NCI-H1105 treated with DMSO at 0.1 percent for 48 hours (cell line): ENCODE measurements at places on chromosomes 4 and X.

GRCh38 chr4:182906786-182907185 lies 10.4 kb downstream of the DCTD start:
- no peak for DNase-seq

- no peak for DNase-seq
Observed at GRCh38 chrX:21662761-21663160, 4.6 kb upstream of the KLHL34 start.

DNA sequence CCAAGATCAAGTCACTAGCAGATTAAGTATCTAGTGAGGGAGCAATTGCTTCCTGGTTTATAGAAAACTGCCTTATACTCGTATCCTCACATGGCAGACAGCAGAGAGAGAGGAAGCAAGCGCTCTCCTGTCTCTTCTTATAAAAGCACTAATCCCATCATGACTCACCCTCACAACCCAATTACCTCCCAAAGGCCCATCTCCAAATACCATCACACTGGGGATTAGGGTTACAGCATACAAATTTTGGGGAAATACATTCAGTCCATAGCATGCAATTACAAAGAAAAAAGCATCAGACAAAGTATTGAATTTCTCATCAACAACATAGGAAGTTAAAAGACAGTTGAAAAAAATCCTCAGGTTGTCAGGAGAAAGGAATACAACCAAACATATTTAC lies 292.6 kb downstream of the IQCM start:
- DNase-seq = no peak

GRCh38 chr4:139403462-139403861 lies 50.5 kb upstream of the RAB33B start:
- no peak for DNase-seq

- no peak for DNase-seq
Observed at GRCh38 chrX:71996136-71996535, 85.5 kb downstream of the NHSL2 start.

GRCh38 chr4:184395451-184395917 lies 78.9 kb downstream of the IRF2 start:
- DNase-seq = no peak

DNA sequence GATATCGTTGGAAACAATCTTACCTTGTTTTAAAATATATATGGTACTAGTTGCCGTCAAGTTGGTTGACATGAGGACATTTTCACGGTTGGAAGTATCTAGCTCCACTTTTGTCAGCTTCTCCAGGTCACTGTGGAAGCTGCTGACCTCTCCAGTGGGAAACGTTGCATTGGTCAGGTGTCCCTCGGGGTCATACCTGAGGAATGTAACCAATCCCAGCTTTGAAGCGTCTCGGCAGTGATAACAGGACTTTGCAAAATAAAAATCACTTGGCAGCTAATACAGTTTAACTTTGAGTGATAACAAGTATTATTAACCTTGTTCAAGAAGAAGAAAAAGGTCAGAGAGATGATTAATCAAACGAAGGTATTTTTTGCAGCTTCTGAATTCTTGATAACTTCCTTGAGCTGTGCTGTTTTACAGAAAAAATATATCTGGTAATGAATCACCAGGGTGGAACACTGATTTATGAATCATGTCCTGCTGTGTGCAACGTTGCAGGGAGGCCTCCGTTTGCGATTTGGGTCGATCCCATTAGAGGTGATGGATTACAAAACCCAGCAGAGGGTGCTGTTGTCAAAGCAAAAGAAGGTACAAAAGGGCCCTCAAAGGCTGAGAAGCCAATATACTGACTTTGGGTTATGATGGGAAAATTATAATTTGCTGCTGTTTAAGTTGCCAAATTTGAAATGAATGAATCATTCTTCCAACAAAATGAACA lies 60.1 kb downstream of the SH2D1A start:
- peak; percentile 28 for DNase-seq

DNA sequence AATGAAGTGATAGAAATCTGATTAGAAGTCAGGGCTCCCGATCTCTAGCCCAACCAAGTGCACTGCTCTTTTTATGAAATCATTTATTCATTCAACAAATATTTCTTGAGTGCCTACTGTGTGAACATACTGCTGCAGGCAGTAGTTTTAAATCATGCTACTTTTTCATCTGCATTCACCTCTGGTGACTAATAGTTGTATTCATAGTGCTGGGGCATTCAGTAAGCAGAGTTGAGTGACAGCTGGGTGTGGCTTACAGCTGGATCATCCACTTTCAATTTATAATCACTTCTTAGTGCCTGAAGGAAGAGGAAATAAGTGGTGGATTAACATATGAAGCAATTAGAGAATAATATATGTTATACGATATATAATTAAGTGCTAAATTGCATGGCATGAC lies 94.1 kb upstream of the HPRT1 start:
- DNase-seq = no peak

GRCh38 chr4:75516144-75516543 lies 1.9 kb downstream of the THAP6 start:
- no peak for DNase-seq

GRCh38 chr4:48858130-48858529 lies 27.2 kb downstream of the OCIAD1 start:
- DNase-seq = no peak

- peak; percentile 67 for DNase-seq
Observed at GRCh38 chr4:40918330-40918729, 168.6 kb downstream of the NSUN7 start.

DNA sequence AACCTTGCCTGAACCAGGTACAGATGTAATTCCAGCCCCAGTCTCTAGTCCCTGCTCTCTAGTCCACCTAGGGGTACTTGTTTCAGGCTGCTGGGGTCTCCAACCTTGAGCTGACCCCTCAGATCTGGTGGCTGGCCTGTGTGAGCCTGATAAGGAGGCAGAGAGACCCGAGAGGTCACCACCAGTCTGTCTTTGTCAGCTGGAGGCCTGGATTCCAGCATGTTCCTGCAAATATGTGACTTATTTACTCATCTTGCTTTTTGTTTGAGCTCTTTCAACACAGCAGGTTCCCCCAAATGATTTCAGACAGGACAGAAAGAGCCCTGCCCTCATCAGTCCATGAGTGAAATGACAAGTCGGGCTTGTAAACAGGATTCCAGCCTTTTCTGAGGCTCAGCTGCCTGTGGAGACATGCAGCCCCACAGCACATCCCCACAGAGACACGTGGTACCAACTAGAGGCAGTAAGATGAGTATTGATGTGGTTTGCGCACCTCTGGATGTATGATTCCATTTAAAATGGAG lies 37.5 kb upstream of the STK26 start:
- DNase-seq = no peak

GRCh38 chrX:140475025-140475424 lies 29.8 kb downstream of the SOX3 start:
- DNase-seq = no peak

GRCh38 chr4:168551945-168552695 lies 55.3 kb downstream of the PALLD start:
- no peak for DNase-seq

DNA sequence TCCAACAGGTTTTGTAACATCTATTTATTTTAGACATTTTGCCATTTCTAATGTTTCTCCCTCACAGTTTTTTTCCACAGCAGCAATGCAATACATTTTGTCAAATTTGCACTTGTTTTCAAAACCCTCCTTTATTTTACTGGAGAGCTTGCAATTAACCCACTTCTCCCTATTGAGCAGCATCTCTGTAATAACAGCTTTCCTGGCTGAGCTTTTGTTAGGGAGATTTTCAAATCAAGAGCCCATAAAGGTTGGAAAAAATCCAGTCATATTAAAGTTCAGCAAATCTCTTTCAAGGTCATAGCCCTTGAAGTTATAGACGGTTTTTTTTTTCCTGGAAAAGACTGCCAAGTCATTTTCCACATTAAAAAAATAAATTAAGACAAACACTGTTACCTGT lies 450.6 kb upstream of the TENM3 start:
- peak; percentile 92 for DNase-seq

DNA sequence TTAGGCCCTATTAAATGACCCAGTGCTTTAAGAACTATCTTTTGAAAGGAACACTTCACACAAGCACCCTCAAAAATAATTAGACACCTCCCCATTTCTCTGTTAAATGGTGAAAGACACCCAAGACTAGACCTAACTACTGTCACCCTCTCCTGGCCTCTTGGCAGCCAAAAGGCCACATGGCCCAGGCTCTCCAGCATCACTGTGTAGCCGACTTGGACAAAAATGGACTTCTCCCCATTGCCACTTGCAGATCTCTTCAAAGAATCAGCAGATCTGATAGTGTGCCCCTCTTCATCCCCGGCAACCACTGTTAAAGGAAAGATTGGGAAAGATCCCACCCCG lies 2.0 kb downstream of the MID1IP1 start:
- peak; percentile 40 for DNase-seq

DNA sequence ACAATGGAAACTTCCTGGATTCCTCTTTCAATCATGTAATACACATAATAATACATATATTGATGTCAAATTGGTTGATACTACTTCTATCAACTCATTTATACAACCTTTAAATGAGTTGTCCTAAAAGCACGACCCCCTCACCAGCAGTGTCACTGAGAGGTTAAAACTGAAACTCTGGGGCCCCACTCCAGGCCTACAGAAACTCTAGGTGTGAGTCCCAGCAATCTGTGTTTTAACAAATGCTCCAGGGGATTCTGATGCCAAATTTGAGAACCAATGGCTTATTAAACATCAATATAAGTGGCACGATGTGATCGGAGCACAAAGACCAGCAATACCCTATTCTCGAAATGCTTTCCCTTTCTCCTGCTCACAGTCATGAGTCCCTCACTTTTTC lies 47.9 kb downstream of the ATP8A1 start:
- no peak for DNase-seq

GRCh38 chr4:13893211-13893610 lies 265.7 kb upstream of the BOD1L1 start:
- no peak for DNase-seq

- DNase-seq = no peak
Observed at GRCh38 chr4:89661173-89661899, 175.6 kb downstream of the SNCA start.

DNA sequence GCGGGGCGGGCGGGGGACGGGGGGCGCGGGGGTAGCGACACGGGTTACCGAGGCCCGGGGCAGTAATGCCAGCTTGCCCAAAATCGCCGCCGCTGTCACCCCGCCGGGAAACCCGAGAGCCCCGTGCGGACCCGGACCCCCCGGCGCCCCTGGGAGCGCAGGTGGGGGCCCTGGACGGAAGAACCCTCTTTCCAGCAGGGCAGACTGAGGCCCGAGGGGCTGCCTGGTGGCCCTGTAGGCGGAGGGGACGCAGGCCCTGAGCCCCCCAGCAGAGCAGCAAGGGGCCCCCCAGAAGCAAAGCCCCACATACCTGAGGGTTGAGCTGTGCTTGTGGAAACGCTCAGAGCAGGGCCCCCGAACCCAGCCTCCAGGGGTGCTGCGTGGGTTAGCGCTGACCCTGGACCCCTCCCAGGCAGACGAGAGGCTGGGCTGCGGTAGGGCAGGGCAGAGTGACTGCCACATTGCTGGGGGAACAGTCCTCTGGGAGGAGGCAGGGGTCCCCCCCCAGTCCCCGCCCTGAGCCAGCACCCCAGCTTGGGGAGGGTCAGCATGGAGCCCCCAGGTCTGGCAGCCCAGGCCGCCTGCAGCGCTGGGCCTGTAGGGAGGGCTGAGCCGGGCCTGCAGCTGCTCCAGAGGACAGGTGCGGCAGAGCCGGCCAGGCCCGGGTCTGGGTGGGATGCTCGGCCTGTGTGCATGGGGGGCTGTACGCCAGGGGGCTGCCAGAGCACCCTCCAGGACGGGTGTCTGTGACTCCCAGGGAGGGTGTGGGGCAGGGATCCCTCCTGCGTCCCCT lies 646 bp downstream of the DOK7 start:
- DNase-seq = no peak

- no peak for DNase-seq
Observed at GRCh38 chr4:160175064-160175643, 1072.3 kb downstream of the RAPGEF2 start.

- DNase-seq = peak; percentile 62
Observed at GRCh38 chr4:175536852-175537453, 275.1 kb downstream of the GPM6A start.

DNA sequence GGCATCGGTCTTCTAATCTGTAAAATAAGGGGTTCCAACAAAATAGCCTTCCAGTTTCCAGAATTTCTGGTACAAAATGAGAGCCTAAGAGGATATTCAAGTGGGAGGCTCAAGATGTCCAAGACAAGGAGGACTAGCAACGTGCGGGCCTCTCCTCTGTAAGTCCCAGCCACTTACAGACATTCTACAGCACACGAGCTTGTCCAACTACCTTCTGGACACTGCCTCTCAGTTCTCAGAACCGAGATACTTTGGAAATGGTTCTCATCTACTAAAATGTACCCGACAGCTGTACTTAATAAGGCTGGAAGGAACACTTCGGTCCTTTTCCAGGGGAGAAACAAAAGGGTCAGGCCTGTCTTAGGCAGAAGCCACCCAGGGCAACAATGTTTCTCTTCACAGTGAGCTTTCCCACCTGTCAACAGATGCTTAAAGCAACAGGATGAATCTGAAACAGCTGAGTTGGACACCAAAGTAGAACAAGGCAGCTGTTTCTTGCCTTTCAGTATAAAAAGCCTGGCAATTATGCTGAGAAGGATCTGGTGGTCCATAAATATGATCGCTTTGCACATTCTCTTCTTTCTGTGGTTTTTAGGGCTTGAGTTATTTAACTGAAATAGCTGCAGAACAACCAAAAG lies 127.0 kb downstream of the HS6ST2 start:
- DNase-seq = no peak

DNA sequence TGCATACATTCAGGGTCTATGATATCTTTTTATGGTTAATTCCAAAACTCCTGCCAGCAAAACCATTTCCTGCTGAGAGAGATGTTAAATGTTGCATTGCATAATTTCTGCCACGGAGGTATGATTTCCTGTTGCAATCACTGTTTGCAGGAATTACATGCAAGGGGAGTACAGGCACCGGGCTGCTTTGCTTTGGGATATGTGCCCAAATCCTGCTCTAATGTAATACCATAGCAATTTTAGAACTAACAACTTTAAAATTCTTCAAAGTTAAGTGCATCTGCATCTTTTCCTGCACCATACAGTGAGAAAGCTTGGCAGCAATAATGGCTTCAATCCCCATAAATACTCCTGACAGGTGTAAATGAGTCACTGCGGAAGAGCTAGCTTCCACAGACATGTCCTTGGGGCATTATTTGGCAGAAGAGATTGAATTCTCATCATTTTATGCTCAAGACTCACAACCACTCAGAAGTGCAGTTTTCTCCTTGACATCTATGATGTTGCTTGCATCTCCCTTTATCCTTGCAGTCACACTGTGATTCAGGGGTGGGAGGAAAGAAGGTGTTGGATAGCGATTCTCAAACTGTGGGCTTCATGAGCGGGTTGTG lies 29.6 kb downstream of the TRIM2 start:
- DNase-seq = no peak

DNA sequence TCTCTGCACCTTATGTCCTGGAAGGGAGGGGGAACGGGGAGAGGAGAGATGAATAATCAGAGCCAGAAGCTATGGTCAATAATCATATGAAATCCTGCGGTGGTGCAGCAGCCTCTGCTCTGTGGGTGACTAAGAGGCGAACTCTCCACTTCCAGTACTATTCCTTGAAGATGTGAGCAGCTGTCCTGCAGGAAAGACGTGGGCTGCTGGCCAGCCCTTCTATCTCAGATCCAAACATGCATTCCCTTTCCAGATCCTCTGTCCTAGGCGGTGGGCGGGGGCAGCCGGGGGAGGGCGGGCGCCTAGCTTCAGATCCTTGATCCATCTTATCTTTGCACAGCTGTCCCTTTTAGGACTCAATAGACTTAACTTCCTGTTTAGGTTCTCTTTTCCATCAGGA lies 34.5 kb downstream of the SPINK2 start:
- no peak for DNase-seq

- DNase-seq = no peak
Observed at GRCh38 chr4:186839122-186840037, 115.7 kb upstream of the FAT1 start.
